ENCODE measurements at places on chromosomes 3 and 15.

DNA sequence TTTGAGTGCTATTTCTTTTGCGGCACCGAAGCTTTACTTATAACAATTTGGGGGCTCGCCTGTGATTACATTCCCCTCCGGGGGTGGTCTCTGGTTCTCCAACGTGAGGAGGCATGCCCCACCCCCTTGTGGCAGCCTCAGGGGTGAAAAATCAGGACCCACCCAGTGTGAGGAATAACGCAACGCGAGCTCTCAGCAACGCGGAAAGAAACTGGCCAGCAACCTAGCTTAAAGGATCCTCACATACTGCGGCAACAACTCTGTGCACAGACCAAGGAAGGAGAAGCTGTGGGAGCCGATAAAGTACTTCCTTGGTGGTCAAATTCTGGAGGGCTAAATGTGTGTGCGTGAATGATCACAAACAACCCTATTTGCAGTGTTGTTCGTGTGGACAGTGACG lies 5.8 kb downstream of the IQCF1 start:
- DNase-seq, result no peak

GRCh38 chr3:141273700-141274410 lies 42.2 kb downstream of the PXYLP1 start:
- DNase-seq, result no peak

- DNase-seq, result peak; percentile 15
Measured at GRCh38 chr15:49718234-49718633, 97.4 kb downstream of the DTWD1 start.

DNA sequence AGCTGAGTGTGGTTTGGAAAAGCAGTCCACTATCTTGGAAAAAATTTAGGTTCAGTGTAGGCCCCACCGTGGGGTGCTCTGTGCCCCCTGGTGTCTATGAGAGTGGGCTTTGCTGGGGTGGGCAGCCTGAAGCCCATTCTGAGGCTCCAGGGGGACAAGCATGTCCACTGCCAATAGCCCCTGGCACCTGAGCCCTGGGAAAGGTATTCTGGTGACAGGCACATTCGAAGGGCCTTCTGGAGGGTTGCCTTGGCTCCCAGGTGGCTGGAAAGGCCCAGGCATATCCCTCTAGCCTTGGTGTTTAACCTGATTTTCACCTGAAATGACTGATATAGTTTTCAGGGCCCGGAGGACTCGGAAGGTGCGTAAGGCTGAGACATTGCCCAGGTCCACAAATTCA lies 36.1 kb downstream of the SCN5A start:
- DNase-seq, result no peak

- peak; percentile 36 for DNase-seq
Measured at GRCh38 chr3:16849795-16850194, 35.0 kb upstream of the PLCL2 start.

- peak; percentile 76 for DNase-seq
Measured at GRCh38 chr15:64527263-64527984, 67.0 kb downstream of the ZNF609 start.

- no peak for DNase-seq
Measured at GRCh38 chr3:78670746-78671145, 1097.1 kb downstream of the ROBO1 start.

DNA sequence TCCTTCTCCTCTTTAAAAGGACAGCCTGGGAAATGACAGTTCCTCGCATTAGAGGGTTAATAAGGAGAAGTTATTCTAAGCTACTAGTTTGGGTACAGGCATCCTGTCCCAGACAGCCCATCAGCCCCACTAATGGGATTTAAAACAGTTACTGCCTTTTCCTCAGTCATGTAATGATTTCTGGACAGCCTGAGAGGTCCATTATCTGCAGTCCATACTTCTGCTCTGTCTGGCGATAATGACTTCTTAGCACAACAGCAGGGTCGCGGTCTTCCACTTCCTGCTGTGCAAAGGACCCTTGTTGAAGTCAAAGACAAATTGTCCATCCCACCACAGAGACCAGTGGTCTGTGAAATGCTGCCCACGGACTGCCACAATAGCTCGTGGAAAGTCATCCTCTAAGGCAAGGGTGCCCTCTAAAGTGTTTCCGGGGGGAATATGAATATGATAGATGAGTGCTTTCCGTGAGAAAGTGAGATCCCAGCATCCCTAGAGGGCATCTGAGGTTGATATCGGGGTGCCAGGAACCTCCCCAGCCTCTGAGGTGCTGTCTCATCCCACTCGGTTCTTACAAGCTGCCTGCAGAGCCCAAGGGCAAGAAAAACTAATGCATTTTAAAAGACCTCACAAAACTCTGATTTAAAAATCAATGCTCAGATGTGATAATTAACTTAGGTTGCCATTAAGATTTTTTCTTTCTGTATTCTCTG lies 100.7 kb downstream of the SHOX2 start:
- DNase-seq, result peak; percentile 10

DNA sequence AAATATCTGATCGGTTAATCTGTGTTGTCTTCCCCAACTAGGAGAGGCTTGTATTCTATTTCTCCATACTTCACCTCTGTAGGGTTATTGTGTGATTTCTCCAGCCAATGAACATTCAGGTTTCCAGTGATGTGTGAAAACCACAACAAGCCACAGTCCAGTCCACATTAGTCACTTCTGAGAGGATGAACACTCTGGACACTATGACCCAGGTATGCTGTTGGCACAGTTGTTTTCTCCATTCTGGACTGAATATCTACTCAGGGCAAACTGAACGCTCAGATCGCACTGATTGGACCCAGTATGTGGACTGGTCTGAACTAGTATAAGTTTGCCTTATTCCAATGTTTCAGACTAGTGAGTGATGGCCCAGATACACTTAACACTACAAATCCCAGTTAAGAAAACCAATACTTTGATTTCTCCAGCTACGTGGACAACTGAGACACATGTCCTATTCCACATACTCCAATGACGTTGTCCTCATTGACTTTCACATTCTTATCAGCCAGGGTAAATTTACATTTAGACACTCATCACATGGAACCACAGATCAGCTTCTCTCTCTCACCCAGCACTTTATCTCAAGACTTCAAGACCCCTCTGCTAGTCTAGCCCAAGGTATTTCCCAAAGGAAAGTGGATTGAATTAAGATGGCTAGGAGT lies 587.4 kb upstream of the SGO1 start:
- DNase-seq, result no peak

DNA sequence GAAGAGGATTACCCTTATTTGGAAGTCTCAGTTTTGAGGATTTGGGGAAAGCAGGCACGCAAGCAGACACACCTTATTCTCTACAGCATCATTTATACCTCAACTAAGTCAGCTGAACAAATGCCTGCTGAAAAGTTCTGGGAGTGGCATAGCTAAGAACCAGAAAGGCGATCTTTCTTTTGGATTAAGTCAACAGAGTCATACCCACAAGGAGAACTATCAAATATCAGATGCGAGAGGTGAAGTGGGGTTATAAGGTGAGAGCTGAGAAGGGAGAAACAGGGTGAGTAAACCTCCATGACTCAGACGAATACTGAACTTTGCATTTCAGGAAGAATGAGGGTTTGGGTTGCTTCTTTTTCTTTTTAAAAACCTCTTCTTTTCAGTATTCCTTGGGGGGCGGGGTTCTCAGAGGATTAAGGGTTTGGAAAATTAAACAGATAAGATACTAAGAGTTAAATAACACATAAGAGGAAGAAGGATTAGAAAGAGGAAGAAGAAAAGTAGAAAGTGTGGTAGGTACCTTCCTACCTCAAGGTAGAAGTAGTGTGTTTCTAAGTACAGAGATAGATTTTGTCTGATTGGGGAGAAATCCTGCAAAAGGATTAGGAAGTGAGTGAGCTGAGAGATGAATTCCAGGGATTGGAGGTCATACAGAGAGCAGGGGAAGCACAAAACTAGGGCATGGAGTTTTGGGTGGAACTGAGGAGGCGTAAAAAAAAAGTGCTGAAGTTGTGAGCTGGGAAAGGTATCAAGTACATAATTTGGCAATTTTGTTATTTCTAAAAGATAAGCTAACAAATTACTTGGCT lies 41.3 kb upstream of the ICE2 start:
- peak; percentile 6 for DNase-seq

DNA sequence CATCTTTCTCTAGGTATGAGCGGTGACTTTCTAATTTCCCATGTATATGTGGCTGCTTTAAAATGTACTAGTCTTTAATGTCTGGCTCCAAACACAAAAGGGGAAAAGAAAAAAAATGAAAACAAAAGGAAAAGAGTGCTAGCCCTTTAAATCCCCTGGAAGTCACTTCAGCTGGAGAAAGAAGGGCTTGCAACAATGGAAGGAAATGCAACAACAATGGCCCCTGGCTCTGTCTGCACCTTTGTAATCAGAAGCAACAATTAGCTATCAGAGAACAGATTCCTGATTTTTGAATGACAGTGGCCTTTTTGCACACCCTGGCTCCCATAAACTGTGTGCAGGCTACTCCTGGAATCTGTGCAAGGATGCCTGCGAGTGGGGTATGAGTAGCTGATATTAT lies 591.2 kb downstream of the FHIT start:
- no peak for DNase-seq

DNA sequence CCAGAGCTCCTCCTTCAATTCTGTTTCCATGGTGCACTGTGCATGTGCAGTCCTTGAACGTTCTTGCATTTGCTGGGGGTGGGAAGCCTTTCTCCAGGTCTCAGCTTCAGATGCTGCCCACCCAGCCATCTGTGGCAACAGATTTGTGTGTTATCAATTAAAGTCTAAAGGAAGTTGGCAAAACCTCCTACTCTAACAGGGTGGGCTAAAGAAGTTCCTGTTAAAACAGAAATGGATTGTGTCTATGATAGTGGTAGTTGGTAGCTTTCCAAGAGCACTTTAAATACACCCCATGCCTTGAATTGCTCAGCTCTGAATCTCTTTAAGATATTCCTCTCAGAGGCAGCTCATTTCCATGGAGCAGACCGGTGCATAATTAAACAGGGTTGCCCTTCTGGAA lies 488.0 kb upstream of the SUCLG2 start:
- DNase-seq, result no peak

- no peak for DNase-seq
Measured at GRCh38 chr15:35311615-35312014, 226.5 kb upstream of the NANOGP8 start.
